ENCODE measurements at places on chromosomes 11 and 22.

DNA sequence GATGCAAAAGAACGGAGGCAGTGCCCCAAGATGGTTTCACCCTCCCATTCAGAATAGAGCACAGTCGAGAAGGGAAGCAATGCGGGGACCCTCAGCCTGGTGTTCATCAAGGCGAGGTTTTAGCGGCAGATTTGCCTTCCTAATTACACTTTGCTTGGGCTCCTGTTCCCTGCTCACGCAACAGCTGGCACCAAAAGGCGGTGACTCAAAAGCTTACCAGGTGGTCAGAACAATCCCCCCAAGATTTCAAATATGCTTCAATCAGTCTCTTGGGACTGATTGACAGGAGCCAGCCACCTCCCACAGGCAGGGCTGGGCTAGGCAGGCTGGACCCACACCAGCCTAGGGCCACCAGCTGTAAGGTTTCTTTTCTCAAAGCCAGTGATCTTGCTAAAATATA lies 14.2 kb downstream of the IGSF9B start:
- no peak for DNase-seq

- DNase-seq, result no peak
Measured at GRCh38 chr11:85318573-85318972, 308.6 kb downstream of the DLG2 start.

DNA sequence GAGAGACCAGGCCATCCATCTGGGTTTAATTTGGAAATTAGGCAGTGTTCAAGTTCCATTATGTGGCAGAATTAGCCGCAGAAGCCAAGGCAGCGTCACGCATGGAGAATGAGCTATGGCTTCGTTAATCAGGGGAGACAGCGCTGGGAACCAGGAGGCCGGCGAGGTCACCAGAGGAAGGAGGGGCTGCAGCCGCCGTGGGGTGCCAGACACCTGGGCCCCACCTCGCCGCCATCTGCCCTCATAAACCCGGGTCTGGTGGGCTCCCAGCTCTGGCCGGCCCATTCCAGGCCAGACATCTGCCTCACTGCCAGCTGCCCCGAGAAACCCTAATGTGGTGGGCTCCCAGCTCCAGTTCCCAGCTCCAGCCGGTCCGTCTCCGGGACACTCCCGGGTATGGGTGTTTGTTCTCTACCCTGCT lies 676.9 kb downstream of the BRD1 start:
- DNase-seq, result no peak

GRCh38 chr11:6565988-6566703 lies 37.3 kb downstream of the RRP8 start:
- peak; percentile 12 for DNase-seq

DNA sequence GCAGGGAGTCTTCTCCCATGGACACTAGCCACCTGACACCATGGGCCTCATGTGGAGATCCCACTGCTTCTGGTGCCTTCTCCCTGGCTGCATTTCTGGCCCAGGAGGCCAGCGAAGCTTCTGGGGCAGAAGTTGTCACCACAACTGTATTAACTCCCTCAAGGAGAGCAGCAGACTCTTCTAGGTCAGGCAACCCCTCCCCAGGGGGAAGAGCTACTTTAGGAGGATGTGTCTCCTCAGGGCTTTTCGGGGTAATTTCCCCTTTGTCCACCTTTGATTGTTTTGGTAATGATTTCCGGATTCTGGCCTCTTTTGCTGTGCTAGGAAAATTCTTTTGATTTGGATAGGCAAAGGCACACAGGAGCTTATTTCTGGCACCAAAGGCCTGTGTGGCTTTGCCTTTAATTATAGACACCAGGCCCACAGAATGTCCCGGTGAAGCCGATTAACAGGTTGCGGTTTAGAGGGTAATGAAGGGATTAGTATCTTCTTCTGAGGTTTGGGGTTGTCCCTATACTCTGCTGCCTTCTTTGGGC lies 8.9 kb upstream of the UCP2 start:
- no peak for DNase-seq

GRCh38 chr11:11472106-11472505 lies 119.1 kb upstream of the CSNK2A3 start:
- DNase-seq, result no peak

DNA sequence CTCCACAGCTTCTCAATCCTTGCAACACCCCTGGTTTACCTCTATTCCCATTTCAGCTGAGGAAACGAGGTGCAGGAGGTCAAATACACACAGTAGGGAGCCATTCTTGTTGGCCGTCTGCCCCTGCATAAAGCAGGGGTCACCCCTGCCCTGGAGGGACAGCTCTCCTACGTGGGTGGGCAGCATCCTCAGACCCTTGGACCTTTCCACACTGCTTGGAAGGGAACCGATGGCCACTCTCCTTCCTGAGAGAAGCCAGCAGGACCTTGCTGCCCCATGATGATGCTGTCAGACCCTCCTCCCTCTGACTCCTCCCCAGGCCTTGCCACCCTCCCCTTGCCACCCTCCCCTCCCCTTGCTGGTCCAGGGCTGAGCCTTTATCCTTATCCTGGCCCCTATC lies 121.1 kb upstream of the SYT13 start:
- DNase-seq, result no peak

GRCh38 chr22:46591930-46592329 lies 28.3 kb upstream of the GRAMD4 start:
- no peak for DNase-seq

DNA sequence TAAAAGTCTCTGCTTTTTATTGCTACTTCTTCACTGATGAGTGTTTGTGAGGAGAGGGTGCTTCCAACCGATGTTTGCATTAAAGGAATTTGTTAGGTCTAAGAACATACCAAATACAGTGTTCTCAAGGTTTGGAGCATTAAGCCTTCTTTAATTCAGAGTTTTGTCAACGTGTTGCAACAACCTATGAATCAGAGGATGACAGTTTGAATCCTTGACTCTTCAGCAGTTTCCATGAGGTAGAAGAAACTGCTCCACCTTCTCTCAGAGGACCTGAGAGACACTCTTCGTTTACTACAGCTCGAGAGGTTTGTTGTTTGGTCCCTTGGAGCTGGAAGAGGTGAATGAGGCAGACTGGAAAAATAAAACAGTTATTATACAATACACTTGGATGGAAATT lies 55.7 kb downstream of the NCAM1 start:
- no peak for DNase-seq

DNA sequence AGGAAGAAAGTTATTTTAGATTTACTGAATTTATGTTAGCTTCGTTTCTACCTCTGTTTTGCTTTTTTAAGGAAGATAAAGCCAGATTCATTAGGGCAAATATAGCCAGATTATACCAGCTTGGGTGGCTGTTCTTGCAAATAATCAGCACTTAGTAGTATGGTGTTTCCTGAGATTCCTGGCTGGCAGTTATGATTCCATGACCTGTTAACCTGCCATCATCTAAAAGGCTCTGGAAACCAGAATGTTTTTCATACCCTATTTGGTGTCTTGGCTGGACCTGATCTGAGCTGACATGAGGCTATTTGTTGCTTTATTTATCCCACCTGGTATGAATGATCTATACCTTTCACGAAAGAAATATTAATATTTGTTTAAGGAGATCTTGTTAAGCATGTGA lies 82.7 kb upstream of the HORMAD2 start:
- DNase-seq, result no peak

- DNase-seq, result no peak
Measured at GRCh38 chr11:27108809-27109208, 68.2 kb downstream of the BBOX1 start.

- no peak for DNase-seq
Measured at GRCh38 chr22:17978027-17978426, 46.3 kb downstream of the MICAL3 start.

DNA sequence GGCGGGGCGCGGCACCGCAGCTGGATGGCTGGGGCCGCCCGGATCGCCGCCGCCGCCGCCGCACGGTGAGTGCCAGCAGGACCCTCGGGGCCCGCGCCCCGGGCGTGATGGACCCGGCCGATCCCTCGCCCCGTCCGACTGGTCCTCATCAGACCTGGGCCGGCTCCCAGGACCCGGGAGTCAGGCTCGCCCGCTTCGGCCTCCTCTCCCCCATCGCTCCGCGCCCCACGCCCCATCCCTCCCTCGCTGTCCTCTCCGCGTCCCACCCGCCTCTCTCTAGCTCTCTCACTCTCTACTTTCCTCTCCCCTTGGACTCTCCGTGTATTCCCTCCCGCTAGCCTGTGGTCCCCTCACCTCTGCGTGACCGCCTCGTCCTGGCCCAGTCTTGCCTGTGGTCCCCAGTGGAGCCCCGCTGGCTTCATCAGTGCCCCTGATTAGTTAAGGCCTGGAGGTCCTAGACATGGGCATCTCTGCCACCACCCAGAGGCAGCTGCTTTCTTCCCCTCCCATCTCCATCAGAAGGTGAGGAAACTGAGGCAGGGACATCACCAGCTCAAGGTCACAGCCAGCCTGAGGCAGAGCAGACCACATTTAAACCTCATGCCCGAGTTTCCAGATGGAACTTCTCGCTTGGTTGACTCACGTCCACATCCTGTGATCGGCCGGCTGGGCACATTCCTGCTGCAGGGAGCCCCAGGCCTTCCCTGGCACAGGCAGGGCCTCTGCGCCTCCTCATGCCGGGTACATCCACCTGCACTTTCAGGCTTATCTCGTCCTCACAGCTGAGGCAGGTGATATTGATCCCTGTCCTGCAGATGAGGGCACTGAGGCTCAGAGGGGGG lies 429 bp downstream of the SLC39A13 start:
- no peak for DNase-seq

- peak; percentile 72 for DNase-seq
Measured at GRCh38 chr22:41976070-41976901, 7.0 kb downstream of the SEPTIN3 start.

- DNase-seq, result no peak
Measured at GRCh38 chr11:7518811-7519562, 5.2 kb downstream of the PPFIBP2 start.

- no peak for DNase-seq
Measured at GRCh38 chr11:60977224-60977623, 5.7 kb downstream of the CD6 start.

DNA sequence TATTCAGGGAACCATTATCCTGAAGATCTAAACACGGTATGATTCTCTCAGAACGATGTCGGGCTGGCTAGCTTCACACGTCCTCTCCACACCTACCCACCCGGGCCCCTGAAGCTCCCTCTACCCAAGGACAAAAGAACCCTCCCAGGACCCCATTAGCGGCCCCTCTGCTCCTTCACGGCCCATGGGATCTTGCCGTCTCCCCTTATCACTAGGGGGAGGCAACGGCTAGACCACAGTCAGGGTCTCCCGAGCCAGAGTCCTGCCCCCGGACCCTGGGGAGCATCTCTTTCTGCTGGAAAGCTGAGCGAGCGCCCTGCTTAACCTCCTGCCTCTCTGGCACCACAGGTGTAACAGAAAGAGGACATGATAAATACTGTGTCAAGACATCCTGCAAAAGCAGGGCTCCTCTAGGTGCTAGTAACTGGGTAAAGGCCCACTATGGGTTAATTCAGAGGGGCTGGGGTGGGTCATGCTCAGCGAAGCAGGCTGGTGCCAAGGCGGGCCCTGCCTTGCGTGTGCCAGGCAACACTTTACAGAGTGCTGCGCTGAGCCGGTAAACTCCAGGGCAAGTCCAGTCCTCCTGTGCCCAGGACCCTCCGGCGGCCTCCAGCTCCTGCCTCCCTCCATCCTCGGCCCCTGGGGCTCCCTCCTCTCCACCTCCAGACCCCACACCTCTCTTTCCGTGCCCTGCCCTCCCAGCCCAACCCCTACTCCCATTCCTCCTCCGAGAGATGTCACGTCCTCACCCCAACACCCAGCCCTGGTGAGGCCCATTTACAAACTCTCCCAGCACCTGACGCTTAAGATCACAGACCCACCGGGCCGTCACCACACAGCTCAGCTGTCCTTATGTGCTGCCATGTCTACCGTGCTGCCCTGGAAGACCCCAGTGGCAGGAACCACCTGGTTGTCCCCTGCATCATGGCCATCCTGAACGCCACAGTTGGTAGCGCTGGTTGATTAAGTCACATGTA lies 3.0 kb downstream of the TOLLIP start:
- no peak for DNase-seq

DNA sequence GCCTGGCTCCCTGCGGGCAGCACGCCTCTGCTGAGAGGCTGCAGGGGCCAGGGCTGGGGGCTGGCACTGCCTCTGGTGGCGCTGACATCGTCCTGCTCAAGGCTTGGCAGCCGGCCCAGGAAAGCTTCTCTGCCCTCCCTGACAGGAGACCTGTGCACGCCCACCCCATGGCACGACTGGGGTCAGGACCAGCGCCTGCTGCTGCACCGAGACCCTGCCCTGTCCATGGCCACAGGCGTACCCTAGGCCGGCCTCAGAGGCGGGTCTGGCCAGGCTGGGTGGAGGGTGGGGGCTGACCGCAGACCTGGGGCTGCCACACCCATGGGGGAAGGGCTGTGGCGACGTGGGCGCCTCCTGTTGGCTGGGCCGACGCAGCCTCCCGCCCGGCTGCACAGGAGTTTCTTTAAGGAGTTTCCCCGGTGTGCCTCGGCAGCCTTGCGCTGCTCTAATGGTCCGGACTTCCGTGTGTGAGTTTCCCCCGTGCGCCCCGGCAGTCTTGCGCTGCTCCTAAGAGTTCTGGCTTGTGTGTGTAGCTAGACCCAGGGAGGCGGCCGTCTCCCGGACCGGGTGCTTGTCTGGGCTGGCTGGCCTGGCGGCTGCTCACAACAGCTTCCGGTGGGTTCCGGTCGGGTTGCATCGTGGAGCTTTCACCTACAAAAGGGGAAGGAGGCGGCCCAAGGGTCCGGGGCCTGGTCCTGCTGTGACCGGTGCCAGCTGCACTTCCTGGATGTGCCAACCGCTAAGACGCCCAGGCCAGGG lies 4.6 kb downstream of the TRABD start:
- peak; percentile 89 for DNase-seq

- no peak for DNase-seq
Measured at GRCh38 chr11:32148895-32149294, 58.0 kb downstream of the RCN1 start.
